Occipital lobe (tissue), 3 donors: ENCODE measurements at places on chromosomes 4 and X.

DNA sequence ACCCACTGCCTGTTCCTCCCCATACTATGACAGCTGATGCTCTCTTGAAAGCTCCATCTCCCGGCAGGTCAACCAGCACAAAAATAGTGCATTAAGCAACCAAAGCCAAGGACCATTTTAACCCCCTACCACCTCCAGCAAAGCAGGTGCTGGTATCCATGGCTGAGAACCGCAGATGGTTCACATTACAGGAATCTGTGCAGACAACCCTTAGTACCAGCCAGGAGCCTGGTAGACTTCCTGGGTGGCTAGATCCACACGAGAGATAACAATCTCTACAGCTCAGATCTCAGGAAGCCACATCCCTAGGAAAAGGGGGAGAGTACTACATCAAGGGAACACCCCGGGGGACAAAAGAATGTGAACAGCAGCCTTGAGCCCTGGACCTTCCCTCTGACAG lies 248.0 kb downstream of the FGF13 start:
- no peak for DNase-seq

DNA sequence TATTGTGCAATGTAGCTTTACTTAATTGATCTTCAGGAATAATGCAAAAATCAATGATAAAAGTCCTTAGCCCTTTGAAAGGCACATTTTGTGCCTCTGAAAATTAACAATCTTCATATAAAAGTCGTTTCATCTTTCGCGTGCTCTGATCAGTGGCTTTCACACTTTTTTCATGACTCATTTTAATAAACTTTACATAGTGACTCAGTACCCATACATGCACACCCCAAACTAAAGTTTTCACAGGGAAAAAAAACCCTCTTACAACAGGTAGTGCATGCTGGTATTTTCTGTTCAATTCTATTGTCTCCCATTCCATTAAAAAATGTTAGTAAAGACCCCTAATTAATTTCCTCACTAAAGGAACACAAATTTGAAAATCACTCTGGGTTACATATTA lies 21.5 kb downstream of the RWDD4 start:
- no peak for DNase-seq

- no peak for DNase-seq
Measured at GRCh38 chr4:118018381-118019145, 15.7 kb upstream of the NDST3 start.

DNA sequence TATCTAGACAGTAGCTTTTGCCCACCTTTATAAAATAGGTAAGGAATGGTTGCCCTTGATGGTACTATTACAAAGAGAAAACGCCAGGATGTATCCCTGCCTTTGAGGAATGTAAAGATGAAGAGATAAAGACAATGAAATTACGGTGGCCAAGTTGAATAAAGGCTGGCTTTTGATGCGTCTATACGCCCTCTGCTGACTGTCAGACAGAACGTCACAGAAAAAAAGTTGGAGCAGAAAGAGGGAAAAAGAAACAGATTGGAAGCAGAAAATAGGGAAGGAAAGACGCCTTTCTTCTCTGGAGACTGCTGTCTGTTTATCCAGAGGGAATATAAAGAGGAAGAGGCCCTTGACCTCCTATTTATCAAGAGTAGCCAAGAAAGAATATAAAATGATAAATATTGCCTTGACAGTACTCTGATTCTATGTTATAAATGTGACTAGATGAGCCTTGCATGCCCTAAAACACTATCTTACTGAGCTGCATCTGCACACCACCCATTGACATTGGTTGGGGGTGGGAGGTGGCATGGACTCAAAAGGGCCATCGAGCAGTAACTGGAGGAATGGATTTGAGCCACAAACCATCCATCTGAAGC lies 30.6 kb downstream of the PCDH19 start:
- no peak for DNase-seq

DNA sequence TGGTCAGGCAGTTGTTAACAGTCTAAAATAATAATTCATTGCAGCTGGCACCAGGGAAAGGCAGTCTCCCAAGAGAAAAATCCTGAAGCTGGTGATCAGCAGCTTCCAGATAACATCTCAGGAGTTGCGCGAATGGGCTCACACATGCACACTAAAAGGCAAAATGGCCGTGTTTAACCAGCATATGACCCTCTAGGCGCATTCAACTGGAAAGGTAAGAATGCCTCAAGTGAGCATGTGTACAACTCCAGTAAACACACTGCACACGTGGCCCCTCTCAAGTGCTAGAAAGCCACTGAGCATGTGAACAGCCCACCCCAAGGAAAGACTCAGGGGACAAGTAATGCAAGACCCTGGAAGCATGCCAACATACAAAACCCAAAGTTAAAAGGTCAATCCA lies 33.1 kb downstream of the STPG2 start:
- no peak for DNase-seq

GRCh38 chr4:185874516-185875230 lies 62.7 kb upstream of the SORBS2 start:
- no peak for DNase-seq

DNA sequence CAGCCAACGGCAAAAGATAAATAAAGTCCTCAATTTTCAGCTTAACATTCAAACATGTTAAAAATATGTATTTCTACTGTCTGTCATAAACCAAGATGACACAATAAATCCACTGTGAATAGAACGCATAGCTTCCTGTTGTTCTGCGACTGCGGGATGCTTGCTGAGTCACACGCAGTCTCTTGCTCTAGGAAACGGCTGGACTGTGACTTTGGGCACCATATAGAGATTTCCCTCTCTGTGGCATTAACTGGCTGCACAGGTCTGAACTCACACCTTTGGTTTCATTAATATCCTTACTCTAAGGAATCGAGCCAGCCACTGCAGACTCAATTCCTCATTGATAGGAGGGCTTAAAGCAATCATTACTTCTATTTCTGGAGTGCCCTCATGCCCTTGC lies 8.4 kb downstream of the BEND4 start:
- no peak for DNase-seq

DNA sequence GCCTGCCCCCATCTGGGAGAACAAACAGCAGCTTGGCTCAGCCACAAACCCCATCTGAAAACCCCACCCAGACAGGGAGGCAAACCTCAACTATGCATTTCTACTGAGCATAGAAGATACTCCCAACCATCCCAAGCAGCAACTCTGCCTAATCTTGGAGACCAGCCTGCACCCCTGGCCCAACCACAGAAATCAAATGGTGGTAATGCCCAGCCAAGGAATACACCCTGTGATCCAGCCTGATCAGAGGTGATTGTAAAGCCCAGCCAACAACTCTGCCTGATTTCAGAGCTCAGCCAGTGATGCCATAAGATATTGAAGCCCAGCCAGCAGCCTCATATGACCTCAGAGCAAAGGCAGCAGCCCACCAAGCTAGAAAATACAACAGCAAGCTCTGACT lies 19.8 kb downstream of the TMLHE start:
- no peak for DNase-seq

DNA sequence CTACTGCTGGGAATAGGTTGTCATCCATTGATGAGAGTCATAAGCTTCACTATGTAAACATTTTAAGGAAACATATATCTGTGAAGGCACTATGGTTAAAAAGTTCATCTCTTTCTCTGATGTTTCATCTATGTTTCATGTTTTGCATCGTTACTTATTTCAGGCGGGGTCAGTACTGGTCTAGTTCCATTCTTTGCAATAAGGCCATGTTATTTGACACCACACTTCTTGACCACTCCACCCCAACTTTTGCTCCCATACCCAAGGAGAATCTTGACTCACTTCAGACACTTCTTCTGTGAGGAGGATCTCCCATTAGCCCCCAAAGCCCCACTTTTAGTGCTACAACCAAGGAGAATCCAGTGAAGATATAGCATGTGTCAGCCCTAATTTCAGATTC lies 119.4 kb downstream of the GRIA3 start:
- no peak for DNase-seq

DNA sequence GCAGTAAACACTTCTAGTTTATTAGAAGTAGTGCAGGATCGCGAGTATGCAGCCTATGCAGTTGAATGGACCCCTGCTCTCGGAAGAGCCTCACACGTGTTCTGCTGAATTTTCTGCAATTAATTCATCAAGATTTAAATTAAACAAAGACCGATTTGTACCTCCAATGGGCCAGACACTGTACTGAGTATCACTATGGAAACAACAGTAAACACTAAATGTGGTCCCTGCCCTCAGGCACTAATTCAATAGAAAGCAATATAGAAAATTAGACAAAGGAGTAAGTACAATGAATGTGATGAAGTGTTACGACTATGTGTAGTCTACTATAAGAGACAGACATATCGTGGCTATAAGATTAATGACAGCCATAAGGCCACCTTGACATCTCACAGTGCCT lies 740.3 kb upstream of the FRG1 start:
- DNase-seq = no peak

DNA sequence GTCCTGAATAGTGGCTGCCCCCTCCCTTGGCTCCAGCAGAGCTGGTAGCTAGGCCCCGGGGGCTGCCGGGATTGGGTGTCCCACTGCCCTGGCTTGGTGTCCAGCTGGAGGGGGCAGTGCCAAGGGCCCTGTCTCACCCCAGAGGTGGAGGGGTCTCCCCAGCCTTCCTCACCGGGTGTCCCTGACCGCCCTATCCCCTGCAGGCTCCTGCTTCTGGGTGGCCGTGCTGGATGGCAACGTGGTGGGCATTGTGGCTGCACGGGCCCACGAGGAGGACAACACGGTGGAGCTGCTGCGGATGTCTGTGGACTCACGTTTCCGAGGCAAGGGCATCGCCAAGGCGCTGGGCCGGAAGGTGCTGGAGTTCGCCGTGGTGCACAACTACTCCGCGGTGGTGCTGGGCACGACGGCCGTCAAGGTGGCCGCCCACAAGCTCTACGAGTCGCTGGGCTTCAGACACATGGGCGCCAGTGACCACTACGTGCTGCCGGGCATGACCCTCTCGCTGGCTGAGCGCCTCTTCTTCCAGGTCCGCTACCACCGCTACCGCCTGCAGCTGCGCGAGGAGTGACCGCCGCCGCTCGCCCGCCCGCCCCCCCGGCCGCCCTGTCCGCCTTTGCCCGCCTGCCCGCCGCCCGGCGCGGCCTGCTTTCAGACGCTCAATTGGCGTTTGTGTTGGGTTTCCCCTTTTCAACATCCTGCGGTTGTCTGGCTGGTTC lies 4.6 kb downstream of the NAT8L start:
- no peak for DNase-seq

GRCh38 chr4:104860238-104861123 lies 286.2 kb upstream of the TET2 start:
- peak; percentile 42 for DNase-seq

DNA sequence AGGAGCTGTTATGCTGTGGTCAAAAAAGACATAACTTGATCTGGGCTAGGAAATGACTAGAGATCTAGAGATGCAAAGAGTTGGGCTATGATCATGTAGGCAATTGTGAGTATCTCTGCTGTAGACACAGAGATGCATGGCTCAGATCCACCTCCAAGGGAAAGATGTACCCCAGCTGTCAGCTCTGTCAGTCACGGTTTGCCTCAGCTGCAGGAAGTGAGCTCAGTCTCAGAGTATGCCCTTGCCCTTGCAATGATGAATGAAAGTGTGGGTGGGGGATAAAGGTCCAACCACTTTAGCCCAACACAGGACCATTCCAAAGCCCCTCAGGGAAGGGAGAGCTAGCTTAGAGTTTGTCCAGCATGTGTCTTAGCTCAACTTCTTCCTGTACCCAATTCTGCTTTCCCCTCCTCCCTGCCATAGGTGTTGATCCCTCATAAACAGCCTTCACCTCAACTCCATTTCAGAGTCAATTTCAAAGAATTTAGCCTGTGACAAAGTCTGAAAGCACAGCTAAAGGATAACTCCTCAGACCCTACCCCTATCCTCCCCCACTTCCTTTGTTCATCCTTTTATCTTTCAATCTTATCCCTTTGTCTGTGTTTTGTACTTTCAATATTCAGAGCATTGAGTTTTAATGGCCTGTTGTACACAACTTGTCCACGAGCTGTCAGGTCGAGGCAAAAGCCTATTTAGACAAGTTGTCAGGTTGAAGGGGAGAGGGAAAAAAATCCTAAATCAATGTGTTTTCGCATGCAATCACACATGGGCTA lies 90.6 kb downstream of the MID1IP1 start:
- DNase-seq = no peak

- peak; percentile 94 for DNase-seq
Measured at GRCh38 chr4:41214136-41214824, at the start of gene APBB2. APBB2 (minus strand) TSS chr4:41214542; CDS start chr4:41033254, 181,288 bp downstream.

DNA sequence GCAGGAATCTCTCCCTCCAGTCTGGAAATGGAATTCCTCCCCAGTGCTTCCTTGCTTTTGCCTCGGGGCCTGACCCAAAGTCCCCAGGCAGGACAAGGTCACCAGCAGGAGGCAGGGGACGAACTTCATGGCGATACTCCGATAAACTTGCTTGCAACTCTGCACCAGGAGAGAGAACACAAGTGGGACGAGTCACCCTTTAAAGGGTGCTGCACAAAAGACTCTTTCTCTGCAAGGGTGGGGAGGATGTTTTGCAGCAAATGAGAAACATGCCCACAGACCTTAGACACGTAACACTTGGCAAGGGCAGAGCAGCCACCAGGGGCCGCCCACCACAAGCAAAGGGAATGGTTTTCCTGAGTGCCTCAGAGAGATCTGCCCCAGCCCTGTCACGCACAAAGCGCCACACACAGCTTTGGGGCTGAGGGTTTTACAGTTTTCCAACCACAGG lies at the start of gene FGFBP2:
FGFBP2 (minus strand) TSS at position 175 of the 451 bp plus-strand sequence; CDS start at position 129, 46 bp downstream.
- no peak for DNase-seq

GRCh38 chr4:1882850-1883271 lies 11.7 kb downstream of the NSD2 start:
- no peak for DNase-seq

- DNase-seq = no peak
Measured at GRCh38 chrX:115602308-115602707, 41.3 kb downstream of the PLS3 start.

DNA sequence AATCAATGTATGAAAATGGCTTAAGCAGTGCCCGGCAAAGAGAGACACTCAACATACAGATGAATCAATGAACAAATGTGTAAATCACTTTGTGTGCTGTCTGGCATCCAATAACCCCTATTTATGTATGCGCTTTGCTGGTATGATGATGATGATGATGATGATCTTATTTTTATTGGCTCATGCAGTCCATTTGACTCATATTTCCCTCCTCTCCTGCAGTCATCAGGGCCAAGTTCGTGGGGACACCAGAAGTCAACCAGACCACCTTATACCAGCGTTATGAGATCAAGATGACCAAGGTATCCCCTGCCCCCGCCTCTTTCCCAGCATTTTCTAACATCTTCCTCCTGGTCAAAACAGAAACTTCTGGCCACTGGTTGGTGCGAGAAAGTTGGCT lies 2.5 kb downstream of the TIMP1 start:
- DNase-seq = no peak

GRCh38 chrX:133415276-133416105 lies at the start of gene GPC4:
GPC4 (minus strand) TSS chrX:133415489; CDS start chrX:133414965, 524 bp downstream.
- peak; percentile 19 for DNase-seq

DNA sequence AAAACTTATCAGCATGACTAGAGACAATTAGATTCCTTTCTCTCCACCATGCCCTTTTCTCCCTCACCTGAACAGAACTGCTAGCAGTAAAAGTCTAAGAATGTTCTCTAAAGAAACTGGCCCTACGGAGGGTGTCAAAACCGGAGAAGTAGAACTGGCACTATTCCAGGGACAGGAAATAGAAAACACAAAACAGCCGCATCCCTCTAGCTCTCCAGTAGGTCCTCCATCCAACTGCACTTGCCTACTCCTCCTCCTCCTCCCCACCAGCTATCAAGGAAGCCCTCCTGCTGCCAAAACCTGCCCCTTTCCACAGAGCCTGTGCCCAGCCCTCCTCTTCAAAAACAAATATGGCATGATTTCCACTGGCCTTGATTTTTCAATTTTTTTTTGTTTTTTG lies 28.4 kb downstream of the FUNDC1 start:
- DNase-seq = no peak
